ENCODE measurements at places on chromosomes 5 and 9. TPM values are rescaled to one million over a fixed set of nuclear protein-coding genes. Genes with fewer than 3 reads are reported as not detected.

Gene CATSPER3
- total RNA-seq = not detected

Gene ANXA1
- total RNA-seq = 153 TPM

Gene GABRA1
- total RNA-seq = 16.5 TPM

Gene TUSC1
- total RNA-seq = 15.2 TPM

Gene GRXCR2
- not detected for total RNA-seq

Gene ORM1
- total RNA-seq = not detected

Gene KCNV2
- total RNA-seq = 134 TPM

Gene SRA1
- 20.5 TPM for total RNA-seq

Gene SNCAIP
- 25.5 TPM for total RNA-seq

Gene PCDHAC1
- total RNA-seq = 7.6 TPM

Gene FRMD3
- total RNA-seq = 32.1 TPM

Gene ADRA1B
- total RNA-seq = 1.8 TPM

Gene SPINK6
- not detected for total RNA-seq

Gene SLC28A3
- 0.33 TPM for total RNA-seq

Gene LECT2
- not detected for total RNA-seq

Gene SLC44A1
- total RNA-seq = 37.4 TPM

Gene FOXD1
- total RNA-seq = 3.8 TPM

Gene SQSTM1
- 122 TPM for total RNA-seq

Gene PCDHB2
- total RNA-seq = 8.3 TPM

Gene PPP3R2
- total RNA-seq = 0.82 TPM

Gene CLK4
- 78.8 TPM for total RNA-seq

Gene SCGB3A2
- not detected for total RNA-seq

Gene TPPP
- total RNA-seq = 5.2 TPM

Gene FAM193B
- total RNA-seq = 49.9 TPM

Data from camera-type eye (tissue), 1 donor.